ENCODE measurements at places on chromosomes 4 and X.

- DNase-seq, result no peak
Measured at GRCh38 chr4:133147921-133148689, 989 bp upstream of the PCDH10 start.

DNA sequence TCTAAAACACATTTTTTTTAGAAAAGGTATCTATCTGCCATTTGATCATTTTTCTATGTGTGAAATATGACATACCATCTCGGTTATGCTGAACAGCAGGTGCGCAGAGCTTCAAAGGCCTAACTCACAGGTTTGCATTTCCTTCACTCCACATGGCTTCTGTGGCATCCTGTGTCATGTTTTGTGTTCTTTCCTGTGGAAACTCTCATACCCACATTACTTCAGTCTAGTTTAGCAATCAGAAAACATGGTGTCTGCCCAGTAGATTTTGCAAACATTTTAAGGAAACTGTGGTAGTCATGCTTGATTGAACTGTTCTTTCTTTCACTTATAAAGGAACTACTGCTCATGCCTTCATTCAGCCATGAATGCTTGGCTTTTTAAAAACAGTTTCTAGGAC, 11.3 kb upstream of the ARAP2 start:
- peak; percentile 45 for DNase-seq

- DNase-seq, result no peak
Measured at GRCh38 chr4:168304744-168305459, 13.7 kb downstream of the DDX60 start.

GRCh38 chr4:73589887-73590801, 30.1 kb downstream of the RASSF6 start:
- no peak for DNase-seq

GRCh38 chr4:2094545-2094944, 35.4 kb downstream of the NAT8L start:
- no peak for DNase-seq

- no peak for DNase-seq
Measured at GRCh38 chr4:147980586-147980985, 248.7 kb downstream of the ARHGAP10 start.

Data from activated CD8-positive, alpha-beta memory T cell treated with anti-CD3 and anti-CD28 coated beads for 1 hour (primary cell).